ENCODE measurements at places on chromosomes 11 and 22. TPM values are rescaled to one million over a fixed set of nuclear protein-coding genes. Genes with fewer than 3 reads are reported as not detected.

GRCh38 chr22:22508274-22509176 lies at the start of gene ZNF280B:
ZNF280B (minus strand) TSS chr22:22508742; CDS start chr22:22489398, 19,344 bp downstream.
- peak within 1 kb of the TSS; percentile 72 for H3K27ac ChIP-seq
- peak within 1 kb of the TSS; percentile 87 for H3K4me3 ChIP-seq
- peaks cover 23% of the 10 kb centered on the region for H3K27me3 ChIP-seq

GRCh38 chr22:16774911-16775500 lies 50.2 kb downstream of the XKR3 start:
- no peaks in the 10 kb centered on the region for H3K36me3 ChIP-seq
- no peaks in the 10 kb centered on the region for H3K4me1 ChIP-seq
- no peak for DNase-seq
- H3K27me3 ChIP-seq, result no peaks in the 10 kb centered on the region
- no peak overlapping the region for H3K4me3 ChIP-seq

- peaks cover 27% of the 10 kb centered on the region for H3K27me3 ChIP-seq
- no peak overlapping the region for H3K27ac ChIP-seq
- DNase-seq, result no peak
- peaks cover 27% of the 10 kb centered on the region for H3K4me1 ChIP-seq
Observed at GRCh38 chr11:8317159-8317558, 53.5 kb upstream of the LMO1 start.

DNA sequence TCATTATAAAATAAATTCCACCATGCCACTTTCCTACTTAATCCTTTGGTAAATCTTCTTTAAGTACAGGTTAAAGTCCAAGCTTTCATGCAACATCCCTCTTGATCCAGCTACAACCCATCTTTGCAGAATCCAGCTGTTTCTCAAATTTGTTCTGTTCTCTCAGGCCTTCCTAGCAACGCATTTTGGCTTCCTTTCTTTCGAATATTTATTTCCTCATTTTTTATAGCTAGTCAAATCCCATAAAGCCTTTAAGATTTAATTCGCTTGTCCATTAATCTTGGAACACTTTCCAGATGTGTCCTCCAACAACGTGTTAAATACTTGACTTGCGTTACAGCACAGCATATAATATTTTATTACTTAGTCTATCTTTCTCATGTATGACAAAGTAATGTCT lies 600.1 kb upstream of the CHORDC1 start:
- DNase-seq, result no peak
- H3K4me1 ChIP-seq, result peaks cover 18% of the 10 kb centered on the region

GRCh38 chr11:107741044-107741823 lies 29.4 kb upstream of the SLN start:
- no peaks in the 10 kb centered on the region for H3K27me3 ChIP-seq
- H3K4me3 ChIP-seq, result no peak overlapping the region
- H3K36me3 ChIP-seq, result peaks cover 3% of the 10 kb centered on the region
- no peak for DNase-seq
- H3K4me1 ChIP-seq, result peaks cover 7% of the 10 kb centered on the region
- H3K27ac ChIP-seq, result no peak overlapping the region

- no peaks in the 10 kb centered on the region for H3K4me1 ChIP-seq
- DNase-seq, result no peak
- peaks cover 95% of the 10 kb centered on the region for H3K36me3 ChIP-seq
- H3K4me3 ChIP-seq, result no peak overlapping the region
- H3K27me3 ChIP-seq, result no peaks in the 10 kb centered on the region
Observed at GRCh38 chr11:74826901-74827300, 78.3 kb downstream of the RNF169 start.

DNA sequence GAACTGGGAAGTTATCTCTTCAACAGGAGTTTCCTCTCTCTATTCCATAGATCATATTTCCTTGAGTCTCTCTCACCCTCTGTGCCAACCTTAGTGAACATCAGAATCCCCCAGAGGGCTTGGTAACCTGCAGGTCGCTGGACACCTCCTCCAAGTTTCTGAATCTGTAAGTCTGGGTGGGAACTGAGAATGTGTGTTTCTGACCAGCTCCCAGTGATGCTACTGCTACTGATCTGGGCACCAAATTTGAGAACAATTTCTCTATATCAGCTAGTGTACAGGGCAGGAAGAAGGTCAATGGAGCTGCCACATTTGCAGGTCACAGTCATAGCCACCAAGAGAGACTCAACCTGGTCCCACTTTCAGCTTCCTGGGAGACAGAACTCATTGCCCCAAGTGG lies 62.9 kb downstream of the RCN1 start:
- H3K27ac ChIP-seq, result no peak overlapping the region
- no peaks in the 10 kb centered on the region for H3K36me3 ChIP-seq
- no peak for DNase-seq
- peaks cover 32% of the 10 kb centered on the region for H3K27me3 ChIP-seq
- peaks cover 28% of the 10 kb centered on the region for H3K4me1 ChIP-seq
- no peak overlapping the region for H3K4me3 ChIP-seq

DNA sequence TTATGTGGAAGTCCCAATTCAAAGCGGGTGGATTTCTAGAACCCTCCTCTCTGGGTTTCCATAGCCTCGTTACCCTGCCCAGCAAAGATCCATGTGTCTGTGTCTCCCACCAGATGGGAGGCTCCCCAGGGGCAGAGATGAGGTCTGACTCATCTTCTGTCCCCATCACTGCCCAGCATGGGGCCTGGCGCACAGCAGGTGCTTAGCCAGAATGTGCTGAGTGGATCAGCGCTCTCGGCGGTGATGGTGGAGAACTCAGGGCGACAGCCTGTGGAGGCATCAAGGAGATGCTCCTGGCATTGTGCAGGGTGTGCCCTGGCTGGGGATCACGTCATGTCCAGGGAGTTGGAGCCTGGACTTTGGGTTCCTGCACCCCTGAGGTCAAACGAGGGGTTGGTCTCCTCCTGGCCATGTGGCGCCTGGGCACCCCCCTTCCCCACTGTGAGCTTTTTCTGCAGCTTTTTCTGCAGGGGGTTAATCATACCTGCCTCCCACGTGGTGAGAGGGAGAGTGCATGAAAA lies 46.1 kb upstream of the RFPL3 start:
- no peaks in the 10 kb centered on the region for H3K4me1 ChIP-seq
- H3K27ac ChIP-seq, result no peak overlapping the region
- DNase-seq, result no peak
- peaks cover 51% of the 10 kb centered on the region for H3K27me3 ChIP-seq
- H3K4me3 ChIP-seq, result no peak overlapping the region

GRCh38 chr11:35088226-35088625 lies 50.7 kb upstream of the CD44 start:
- no peak overlapping the region for H3K4me3 ChIP-seq
- H3K27me3 ChIP-seq, result peaks cover 15% of the 10 kb centered on the region
- H3K27ac ChIP-seq, result no peak overlapping the region

DNA sequence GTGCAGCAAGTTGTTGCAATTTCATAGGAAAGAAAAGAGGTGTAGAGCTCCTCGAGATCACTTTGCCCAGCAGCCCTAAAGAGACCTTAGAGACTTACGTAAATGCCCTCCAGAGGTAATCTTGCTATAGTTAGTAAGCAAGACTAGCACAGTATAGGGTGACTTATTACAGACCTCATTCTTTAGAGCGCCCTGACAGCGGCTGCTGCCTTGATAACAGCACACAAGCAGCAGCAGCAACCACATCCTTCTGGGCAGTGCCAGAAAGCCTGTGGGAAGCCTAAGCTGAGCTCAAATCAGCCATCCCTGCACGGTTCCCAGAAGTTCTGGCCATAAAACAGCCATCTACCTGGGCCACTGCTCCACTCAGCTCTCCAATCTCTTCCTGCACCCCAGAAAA lies 22.6 kb upstream of the OR56B1 start:
- H3K4me3 ChIP-seq, result no peak overlapping the region
- H3K4me1 ChIP-seq, result no peaks in the 10 kb centered on the region
- DNase-seq, result no peak
- H3K27ac ChIP-seq, result no peak overlapping the region

- peak overlapping the region; percentile 53 for H3K4me3 ChIP-seq
- H3K27me3 ChIP-seq, result peaks cover 46% of the 10 kb centered on the region
- peaks cover 11% of the 10 kb centered on the region for H3K4me1 ChIP-seq
- H3K27ac ChIP-seq, result no peak overlapping the region
- H3K36me3 ChIP-seq, result peaks cover 3% of the 10 kb centered on the region
Observed at GRCh38 chr22:29316141-29316828, 788 bp upstream of the RASL10A start.

- no peaks in the 10 kb centered on the region for H3K36me3 ChIP-seq
- DNase-seq, result no peak
- H3K4me1 ChIP-seq, result peaks cover 46% of the 10 kb centered on the region
- no peak overlapping the region for H3K27ac ChIP-seq
Observed at GRCh38 chr11:11445441-11446185, 92.6 kb upstream of the CSNK2A3 start.

DNA sequence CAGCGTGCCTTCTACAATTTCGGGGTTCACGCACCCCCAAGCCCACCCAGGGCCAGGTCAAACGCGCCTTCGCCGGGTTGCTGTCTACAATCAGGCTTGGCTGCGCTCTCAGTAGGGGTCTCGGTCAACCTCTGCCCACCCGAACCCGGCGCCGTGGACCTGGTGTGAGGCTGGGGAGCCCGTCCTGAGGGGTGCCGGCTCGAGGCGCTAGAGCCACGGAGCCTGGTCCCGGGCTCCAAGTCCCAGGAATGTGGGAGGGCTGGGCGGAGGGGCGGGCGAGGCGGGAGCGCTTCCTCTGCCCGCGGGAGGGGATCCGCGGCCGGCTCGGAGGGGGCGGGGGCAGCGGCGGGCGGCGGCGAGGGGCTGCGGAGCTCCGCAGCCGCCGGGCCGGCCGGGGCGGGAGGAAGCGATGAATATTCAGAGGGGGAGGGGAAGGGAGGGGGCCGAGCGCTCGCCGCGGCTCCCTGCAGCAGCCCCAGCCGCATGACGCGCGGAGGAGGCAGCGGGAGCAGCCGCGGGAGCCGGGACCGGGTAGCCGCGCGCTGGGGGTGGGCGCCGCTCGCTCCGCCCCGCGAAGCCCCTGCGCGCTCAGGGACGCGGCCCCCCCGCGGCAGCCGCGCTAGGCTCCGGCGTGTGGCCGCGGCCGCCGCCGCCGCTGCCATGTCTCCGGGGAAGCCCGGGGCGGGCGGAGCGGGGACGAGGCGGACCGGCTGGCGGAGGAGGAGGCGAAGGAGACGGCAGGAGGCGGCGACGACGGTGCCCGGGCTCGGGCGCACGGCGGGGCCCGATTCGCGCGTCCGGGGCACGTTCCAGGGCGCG lies at the start of gene PTPRJ:
Gene PTPRJ, plus strand, starts transcription at position 472 of the 819 bp plus-strand sequence. CDS start 354 bp downstream, outside the sequence.
- H3K4me3 ChIP-seq, result peak within 1 kb of the TSS; percentile 79
- H3K4me1 ChIP-seq, result peaks cover 30% of the 10 kb centered on the region
- H3K36me3 ChIP-seq, result no peaks in the 10 kb centered on the region
- peak; percentile 73 for DNase-seq

DNA sequence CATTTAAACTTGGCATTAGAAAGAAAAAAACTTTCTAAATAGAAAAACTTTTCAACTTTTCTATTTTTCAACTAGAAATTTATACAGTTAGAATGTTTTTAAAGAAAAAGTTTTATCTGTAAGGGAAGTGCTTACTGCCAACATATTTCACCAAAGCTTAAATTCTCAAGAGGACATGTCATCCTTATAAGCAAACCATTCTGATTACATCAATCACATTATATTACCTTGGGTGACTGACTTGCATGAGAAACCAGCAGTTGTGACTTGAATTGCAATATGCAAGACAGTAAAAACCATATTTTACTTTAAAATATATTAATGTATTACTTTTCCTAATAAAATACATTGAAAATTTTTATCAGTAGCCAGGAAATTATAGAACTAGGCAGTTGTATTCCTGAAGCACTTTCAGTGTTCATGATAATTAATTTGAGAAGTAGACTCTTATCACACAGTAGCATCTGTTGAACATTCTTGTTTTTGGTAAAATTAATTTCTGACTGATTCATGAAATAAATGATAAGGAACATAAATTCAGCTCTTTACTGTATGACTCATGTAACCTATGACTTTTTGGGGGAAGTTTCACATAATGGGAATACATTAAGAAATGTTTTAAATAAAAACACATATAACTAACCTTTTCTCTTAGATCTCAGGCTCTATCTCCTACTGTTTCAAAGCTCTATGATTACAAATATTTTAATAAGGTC lies 345.0 kb upstream of the CCDC179 start:
- no peak overlapping the region for H3K27ac ChIP-seq
- peaks cover 11% of the 10 kb centered on the region for H3K36me3 ChIP-seq
- no peaks in the 10 kb centered on the region for H3K27me3 ChIP-seq
- H3K4me3 ChIP-seq, result no peak overlapping the region

Gene VSIG2
- 0.25 TPM for total RNA-seq

Gene TMEM179B
- 33.9 TPM for total RNA-seq

Gene KRTAP5-8
- total RNA-seq, result 0.73 TPM

Gene NXPE1
- not detected for total RNA-seq

Gene TRIM48
- not detected for total RNA-seq

Gene PITPNB
- 93.0 TPM for total RNA-seq

Gene RFPL3
- not detected for total RNA-seq

Gene FREY1
- total RNA-seq, result 2.3 TPM

Gene PIWIL4
- 5.0 TPM for total RNA-seq

Gene TREH
- total RNA-seq, result not detected

Gene NAALAD2
- 39.5 TPM for total RNA-seq

Gene A4GALT
- 0.82 TPM for total RNA-seq

Data from mesothelial cell of epicardium (in vitro differentiated cells).